ENCODE measurements at places on chromosomes 5 and 9. TPM values are rescaled to one million over a fixed set of nuclear protein-coding genes. Genes with fewer than 3 reads are reported as not detected.

S1PR3 gene
- 26.8 TPM for total RNA-seq

BSPRY gene
- total RNA-seq, result not detected

ETF1 gene
- 179 TPM for total RNA-seq

SEMA5A gene
- 44.3 TPM for total RNA-seq

CCNJL gene
- total RNA-seq, result 0.85 TPM

LRRC14B gene
- total RNA-seq, result not detected

Data from regular cardiac myocyte (primary cell).